Omental fat pad (tissue), 4 donors: ENCODE measurements at places on chromosomes 2 and 18. TPM values are rescaled to one million over a fixed set of nuclear protein-coding genes. Genes with fewer than 3 reads are reported as not detected.
A peak's percentile ranks its signal among the peaks of the same experiment; 100 is the strongest.

DNA sequence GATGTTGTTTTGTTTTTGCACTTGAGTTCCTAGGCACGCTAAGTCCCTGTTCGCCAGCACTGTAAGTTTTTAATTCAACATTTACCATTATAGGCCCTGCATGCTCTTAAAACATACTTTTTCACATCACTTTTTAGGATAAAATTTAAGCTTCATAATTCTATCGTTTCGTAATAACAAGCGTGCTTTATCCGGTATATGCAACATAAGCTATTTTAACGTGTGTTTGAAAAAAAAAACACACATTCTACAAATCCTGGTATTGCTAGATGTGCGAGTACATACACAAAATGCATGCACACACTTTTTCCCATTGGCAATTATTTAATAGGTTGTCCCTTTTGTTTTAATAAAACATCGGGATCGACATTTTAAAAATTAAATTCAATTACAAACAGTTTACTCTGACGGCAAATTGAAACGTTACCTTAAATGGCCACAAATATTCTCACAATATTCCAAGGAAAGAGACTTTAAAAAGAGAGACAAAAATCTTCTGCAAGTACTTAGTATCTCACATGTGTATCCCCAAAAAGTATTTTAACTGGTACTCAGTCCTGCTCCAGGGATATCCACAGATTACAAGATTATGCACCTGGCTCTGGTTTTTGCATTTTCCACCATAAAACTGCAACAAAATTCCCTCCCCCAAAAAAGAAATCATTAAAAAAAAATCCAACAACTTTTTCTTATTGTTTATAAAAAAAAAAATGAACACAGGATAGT, 1.0 kb upstream of the TCF4 start:
- no peak for DNase-seq

- no peak for DNase-seq
Observed at GRCh38 chr2:145221032-145221431, 701.1 kb upstream of the ZEB2 start.

- no peak for DNase-seq
Observed at GRCh38 chr2:199662255-199662654, 188.7 kb downstream of the FTCDNL1 start.

DNA sequence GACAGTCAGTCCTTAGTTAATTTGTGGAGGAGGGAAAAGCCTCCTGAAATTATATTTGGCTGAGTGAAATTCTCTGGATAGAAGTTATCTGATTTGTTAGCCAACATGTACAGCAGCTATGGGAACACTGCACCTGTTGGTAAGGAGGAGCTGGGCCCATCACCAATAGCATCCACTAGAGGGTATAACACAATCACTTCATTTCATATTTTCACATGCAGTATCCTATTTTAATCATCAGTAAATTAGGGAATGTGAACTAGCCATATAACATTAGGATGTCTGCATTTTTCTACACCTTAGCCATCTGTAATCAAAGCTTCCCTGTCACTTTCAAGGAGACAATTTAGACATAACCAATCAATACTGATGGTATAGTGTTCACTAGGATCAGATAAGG, 818.4 kb upstream of the CDH2 start:
- no peak for DNase-seq

GRCh38 chr2:76274676-76275075, 564.0 kb upstream of the GCFC2 start:
- no peak for DNase-seq

GRCh38 chr2:120933693-120934573, 198.3 kb downstream of the GLI2 start:
- no peak for DNase-seq

- DNase-seq: no peak
Observed at GRCh38 chr2:157349949-157350515, 24.4 kb upstream of the ERMN start.

DNA sequence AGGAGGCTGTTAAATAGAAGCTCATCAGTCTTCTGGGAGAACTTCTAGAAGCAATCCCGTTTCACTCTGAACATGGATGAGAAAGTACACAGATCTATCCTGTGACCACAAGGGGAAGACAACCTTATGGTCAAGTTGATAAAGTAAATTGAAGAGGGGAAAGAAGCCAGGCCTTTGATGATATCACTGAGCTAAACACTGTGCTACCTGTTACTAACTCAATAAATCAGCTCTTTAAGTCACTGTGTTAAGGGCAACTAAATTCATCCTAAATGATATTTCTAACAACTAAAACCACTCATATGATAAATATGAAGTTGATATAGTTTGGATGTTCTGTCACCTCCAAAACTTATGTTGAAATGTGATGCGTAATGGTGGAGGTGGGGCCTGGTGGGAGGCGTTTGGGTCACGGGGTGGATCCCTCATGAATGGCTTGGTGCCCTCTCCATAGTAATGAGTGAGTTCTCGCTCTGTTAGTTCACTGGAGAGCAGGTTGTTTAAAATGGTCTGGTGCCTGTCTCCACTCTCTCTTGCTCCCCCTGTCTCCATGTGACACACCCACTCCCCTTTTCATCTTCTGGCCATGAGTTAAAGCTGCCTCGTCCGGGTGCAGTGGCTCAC, 23.6 kb downstream of the OLA1 start:
- no peak for DNase-seq

DNA sequence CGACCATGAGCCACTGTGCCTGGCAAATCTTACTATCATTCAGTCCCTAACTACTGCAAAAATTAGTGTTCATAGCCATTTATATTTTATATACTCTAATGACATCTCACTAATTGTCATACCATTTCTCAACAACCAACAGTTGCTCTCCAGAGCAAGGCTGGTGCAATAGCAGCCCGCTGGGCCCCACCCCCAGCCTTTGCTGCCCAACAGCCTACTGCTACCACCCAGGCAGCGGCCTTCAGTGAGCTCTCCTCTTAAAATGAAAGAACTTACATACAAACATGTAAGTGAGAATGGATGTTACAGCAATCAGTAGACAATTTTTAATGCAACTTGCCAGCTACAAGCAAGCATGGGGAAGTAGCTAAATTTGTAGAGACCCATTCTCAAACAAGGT, 90.5 kb downstream of the HNRNPLL start:
- no peak for DNase-seq

DNA sequence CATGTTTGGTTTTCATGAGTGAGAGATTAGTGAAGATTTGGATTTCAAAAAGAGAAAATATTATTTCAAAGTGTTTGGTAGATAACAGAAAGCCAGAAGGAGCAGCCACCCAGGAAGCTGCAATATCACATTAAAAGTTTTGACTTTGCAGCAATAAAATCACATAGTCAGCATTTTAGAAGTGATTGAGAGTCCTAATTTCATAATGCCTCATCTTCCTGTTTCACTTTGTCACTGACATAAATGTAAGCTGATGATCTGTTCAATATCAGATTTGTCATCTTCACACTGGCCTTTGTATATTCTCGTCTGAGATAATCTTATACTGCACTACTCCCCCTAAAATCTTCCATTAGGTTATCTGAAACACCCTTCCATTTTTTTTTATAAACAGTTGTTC, 690.5 kb downstream of the ADCYAP1 start:
- no peak for DNase-seq

GRCh38 chr18:22318745-22319407, 98.8 kb downstream of the CTAGE1 start:
- no peak for DNase-seq

DNA sequence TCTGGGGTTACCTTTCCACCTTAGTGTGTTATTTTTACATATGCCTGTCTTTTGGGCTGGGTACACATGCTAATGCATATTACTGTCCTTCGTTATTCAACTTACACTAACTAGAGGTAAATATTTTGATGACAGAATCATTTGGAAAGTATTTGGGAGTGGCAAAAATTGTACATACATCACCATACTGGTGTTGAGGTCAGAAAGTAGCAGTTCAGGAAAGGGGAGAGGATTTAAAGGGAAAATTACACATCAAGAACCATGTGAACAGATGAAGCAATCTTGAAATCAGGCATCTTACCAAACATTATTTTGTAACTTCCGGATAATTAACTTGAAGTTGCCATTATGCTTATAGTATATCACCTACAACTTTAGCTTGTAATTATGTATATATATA, 379.7 kb downstream of the RND3 start:
- DNase-seq: no peak

DNA sequence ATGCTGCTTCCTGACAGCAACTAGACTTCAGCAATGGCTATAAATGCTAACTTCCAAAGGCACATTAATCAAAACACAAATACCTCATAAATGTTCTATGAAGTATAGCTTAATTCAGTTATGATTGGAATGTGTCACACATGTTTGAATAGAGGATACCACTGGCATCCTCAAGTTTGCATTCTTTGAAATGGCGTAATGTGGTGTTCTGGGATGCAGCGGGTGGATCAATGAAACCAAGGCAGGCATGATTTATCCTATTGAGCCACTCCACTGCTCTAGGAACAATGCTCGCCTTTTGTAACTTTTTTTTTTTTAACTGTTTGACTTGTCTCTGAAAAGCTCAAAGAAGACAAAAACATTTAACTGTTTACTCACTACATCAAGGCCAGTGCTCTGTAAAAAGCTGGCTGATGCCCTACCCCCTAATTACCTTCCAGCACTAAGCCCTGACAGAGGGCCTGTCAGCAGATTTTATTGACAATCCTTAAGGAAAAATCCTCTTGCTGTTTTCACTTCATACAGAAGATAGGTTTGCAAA, 278.8 kb upstream of the SESTD1 start:
- no peak for DNase-seq

DNA sequence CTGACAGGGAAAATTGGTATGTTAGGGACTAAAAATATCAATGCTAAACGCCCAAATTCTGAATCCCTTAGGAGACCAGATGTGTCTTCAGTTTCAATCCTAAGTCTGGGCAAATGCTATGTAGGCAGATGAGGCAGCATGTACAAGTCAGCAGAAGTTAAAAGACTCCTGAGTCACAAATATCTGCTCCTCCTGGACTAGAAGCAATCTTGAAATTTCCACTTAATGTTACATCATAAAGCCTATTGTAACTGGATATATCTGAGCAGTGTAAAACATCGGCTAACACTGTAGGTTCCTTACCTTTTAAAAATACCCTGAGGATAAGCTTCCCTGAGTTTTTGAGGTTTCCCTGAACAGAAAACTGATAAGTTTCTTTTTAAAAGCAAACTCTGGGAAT, 1087.6 kb upstream of the PIK3C3 start:
- DNase-seq: no peak

- no peak for DNase-seq
Observed at GRCh38 chr2:226631671-226632070, 167.9 kb downstream of the IRS1 start.

- no peak for DNase-seq
Observed at GRCh38 chr18:44896846-44897245, 216.2 kb downstream of the SETBP1 start.

- DNase-seq: no peak
Observed at GRCh38 chr2:95031726-95032116, 6.2 kb downstream of the MAL start.

- peak; percentile 93 for DNase-seq
Observed at GRCh38 chr2:46062637-46063412, 234.4 kb upstream of the EPAS1 start.

BOLL gene
- not detected for total RNA-seq

ABI2 gene
- total RNA-seq: 19.8 TPM

LOXL3 gene
- total RNA-seq: 7.5 TPM

FOXI3 gene
- not detected for total RNA-seq

CRYGD gene
- total RNA-seq: not detected

ADGRF3 gene
- total RNA-seq: 0.09 TPM

ALK gene
- total RNA-seq: 2.2 TPM

LRRC30 gene
- not detected for total RNA-seq

IL1R2 gene
- 207 TPM for total RNA-seq

SIGLEC15 gene
- 0.46 TPM for total RNA-seq
